ENCODE measurements at places on chromosomes 2 and 18.
A peak's percentile ranks its signal among the peaks of the same experiment; 100 is the strongest.

GRCh38 chr18:58095222-58095621, 51.2 kb downstream of the NEDD4L start:
- no peak for DNase-seq

DNA sequence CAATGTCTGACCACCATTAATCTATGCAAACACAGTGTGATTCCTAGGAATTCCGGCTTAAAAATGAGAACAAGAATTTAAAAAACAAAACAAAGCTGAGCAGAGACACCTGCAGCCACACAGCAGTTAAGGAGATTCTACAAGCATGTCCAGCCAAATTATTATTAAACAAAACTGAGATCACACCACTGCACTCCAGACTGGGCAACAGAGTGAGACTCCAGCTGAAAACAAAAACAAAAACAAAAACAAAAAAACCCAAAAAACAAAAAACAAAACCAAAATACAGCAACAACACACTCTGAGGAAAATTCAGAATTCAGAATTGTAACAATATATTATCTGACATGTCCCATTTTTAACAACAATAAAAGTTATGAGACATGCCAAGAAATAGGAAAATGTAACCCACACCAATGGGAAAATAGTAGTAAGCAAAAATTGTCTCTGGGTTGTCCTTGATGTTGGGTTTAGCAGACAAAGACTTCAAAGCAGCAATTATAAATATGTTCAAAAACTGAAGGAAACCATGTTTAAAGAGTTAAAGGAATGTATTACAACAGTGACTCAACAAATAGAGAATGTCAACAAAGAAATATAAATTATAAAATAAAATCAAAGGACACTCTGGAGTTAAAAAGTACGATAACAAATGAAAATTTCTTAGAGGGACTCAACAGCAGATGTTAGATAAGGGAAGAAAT, 19.7 kb downstream of the MYOM1 start:
- DNase-seq, result no peak

DNA sequence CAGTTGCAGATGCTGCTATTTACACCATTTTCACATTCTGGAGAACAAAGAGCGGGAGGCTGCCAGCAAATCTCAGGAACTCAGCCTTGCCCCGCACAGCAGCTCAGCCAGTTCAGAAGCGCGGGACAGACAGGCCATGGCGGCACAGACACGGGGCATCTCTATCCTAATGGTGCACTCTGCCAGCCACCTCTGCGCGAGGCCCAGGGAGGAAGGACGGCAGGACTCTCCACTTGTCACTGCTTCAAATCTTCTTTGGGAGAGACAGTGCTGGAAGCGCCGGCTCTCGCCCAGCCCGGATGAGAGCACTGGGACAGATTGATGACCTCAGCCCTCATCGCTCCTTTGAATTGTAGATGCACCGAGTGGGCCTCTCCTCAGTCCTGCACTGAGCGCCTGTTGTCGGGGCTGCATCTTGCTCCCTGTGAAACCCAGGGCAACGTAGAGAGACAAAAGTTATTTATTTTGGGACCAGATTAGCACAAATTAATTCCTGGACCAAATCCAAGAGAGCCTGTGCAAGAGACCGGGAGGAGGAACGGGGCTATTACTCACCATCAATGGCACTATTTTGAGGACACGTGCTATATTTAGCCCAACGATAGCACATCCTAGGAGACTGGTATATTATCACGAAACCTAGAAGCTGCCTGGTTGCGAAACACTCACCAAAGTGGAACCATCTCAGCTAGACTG, 211.4 kb upstream of the SMIM21 start:
- no peak for DNase-seq

GRCh38 chr2:174063492-174064092, 98.4 kb upstream of the SP3 start:
- DNase-seq, result no peak

- DNase-seq, result no peak
These were observed 932.5 kb upstream of the PIK3C3 start for GRCh38 chr18:41022484-41022883.

GRCh38 chr2:1010415-1010930, 59.8 kb downstream of the SNTG2 start:
- no peak for DNase-seq

DNA sequence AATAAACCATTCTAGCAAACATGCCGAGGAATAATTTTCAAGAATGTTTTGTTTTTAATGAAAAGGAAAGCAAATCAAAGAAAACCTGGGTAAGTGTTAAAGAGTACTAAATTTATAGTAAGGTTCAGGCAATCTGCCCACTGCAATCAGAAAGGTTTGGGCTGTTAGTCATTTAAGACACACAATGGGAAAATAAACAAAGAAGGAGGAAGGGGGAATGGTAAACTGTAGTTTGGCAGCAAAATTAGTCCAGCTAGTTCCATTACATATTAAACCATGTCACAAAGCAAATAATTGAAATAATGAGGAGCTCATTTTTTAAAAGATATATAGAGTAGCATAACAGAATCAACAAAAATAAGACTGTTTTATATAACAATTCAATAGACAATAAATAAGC, 87.5 kb upstream of the COPS8 start:
- no peak for DNase-seq

DNA sequence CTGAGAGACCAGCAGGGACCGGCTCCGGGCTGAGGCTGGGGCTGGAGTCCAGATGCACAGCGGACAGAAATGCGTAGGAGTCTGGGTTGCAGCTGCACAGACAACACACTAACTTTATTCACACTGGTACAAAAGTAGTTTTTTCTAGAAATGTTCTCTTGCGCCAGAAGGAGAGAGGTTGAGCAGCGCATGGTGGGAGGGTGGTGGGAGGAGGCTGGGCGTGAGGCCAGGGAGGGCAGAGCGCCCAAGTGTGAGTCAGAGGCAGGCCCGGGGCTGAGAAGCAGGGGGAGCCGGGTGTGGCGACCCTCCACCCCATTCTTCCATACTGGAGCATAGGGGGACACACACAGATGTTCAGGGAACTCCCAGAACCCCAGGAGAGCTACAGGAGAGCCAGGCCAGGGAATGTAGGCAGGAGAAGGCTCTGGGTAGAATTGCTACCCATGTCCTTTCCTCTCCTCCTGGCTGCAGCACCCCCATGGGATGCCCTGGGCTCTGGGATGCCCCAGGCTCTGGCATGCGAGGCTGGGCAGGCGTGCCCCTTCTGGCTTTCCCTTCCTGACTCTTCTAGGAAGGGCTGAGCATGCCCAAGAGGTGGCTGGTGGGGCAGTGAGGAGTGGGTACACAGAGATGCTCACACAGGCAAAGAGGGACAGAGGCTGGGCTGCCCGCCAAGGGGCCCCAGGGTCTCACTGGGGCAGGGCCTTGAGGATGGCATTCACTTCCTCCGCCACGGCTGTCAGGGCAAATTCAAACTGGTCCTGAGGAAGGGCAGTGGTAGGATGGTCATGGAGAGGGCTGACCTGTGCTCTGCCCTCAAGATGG, 10.6 kb downstream of the DNAJB2 start:
- no peak for DNase-seq

- no peak for DNase-seq
These were observed 274.4 kb upstream of the SLC14A2 start for GRCh38 chr18:45340884-45341283.

DNA sequence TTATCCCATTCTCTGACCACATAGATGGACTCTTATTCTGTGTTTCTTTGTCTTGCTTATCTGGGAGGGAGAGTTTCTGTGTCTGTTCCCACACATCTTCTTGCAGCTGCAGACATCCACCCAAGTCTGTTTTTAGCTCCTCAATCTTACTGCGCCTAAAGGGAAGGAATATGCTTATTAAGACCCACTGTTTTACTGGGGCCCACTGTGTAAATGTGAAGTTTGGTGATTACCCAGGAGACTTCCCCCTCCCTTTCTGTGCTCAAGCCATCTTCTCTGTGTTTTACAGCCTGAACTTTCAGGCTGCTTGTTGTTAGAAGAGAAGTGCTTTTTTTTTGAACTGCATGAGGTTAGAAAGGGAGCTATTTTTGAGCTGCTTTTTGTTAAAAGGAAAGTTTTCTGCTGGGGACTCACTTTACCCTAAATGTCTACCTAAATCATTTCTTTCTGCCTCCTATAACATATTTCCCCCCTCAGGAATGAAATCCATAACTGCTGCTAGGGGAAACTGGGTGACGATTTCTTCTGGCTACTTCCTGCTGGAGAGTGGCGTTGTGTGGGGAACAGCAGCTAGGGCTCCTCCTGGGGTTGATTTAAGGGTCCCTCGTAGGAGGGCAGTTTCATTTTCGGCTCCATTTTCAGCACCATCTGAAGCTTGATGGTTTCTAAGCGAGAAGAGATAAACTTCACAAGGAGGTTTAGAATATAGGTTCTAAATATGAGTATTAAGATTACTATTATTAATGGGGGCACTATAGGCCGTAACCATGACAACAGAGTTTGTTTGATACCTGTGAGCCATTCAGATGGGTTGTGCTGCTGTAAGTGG, 39.5 kb upstream of the GMCL1 start:
- no peak for DNase-seq

- DNase-seq, result no peak
These were observed 160.1 kb upstream of the ZC3H15 start for GRCh38 chr2:186325827-186326535.

GRCh38 chr2:200687922-200688920, 102.4 kb downstream of the AOX1 start:
- no peak for DNase-seq

DNA sequence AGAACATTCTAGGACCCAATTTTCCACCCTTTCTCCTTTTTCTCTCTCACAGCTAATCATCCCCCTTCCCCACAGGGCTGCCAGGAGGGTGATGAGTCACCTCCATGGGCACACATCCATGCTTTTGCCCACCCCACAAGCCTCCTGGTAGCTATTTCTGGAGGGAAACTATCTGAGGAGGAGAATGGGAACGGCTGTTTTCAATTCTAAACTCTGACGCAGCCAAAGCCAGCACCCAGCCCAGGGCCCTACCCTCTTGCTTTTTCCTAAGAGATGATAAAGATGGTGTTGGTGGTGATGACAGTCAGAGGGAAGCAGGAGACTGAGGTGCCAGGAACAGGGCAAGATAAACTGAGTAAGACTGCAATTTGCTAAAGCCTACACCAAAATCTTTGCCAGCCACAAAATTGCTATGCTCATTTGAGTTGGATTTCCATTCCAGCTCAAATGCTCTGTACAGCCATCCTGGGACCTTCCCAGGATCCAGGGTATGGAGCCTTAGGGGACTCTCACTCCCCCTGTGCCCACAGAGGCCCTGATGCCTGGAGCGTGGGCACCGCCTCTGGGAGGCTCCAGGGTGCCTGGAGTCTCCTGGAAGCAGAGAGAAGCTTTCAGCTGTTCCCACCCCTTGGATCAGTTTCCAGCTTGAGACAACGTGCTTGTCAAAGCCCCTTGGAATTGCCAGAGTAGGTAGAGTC, 62.0 kb upstream of the FZD7 start:
- DNase-seq, result no peak

DNA sequence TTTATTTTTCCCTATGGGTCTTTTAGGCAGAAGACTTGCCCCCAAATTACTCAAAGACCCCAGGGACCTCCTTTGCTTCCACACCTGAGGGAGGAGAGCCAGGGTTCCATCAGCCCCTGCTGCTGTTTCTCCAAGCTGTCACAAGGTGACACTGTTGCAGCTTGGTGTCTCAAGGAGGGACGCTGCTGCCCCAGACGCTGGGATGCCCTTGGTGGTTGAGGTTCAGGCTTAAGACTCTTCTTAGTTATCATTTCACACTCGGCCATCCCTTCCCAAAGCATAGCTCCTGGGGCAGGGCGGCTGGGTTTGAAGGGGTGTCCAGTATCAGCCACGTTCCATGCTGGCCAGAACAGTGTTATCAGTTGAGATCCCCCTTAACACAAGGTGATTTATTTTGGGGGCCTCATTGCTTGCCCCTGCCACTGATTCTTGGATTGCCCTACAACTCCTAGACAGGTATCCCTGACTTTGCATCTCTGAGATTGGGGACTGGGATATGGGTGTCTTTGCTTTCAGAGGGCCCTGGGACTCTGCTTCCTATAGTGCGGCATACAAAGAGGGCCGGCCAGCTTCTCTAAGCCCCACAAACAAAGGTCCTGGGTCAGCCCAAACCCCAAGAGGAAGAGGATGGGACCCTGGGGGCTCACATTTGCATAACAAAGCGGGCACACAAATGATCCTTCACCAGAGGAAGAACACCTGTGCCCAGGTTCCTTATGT, 22.7 kb downstream of the GPR55 start:
- peak; percentile 42 for DNase-seq

Measured in stimulated activated CD4-positive, alpha-beta T cell treated with anti-CD3 and anti-CD28 coated beads, Interleukin-2, amount 100 ng/mL, for 4 hours (primary cell).